ENCODE measurements at places on chromosomes 4 and X.

DNA sequence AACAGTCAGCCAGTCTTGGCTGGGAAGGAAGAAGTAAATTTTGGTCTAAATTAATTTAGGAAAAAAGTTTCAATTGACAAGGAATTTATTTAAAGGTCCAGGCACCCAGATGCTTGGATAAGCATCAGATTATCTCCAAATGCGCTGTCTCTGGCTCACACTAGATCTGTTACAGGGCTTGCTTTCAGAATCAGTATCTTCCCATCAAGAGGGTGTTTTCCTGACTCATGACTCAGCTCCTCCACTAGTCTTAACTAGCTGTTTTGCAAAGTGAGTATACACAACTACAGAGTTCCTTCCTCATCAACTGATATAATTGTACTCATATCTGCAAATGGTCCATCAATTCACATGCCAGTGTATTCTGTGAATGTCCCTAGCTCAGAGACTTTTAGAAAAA lies 482.1 kb upstream of the CPEB2 start:
- DNase-seq, result no peak

DNA sequence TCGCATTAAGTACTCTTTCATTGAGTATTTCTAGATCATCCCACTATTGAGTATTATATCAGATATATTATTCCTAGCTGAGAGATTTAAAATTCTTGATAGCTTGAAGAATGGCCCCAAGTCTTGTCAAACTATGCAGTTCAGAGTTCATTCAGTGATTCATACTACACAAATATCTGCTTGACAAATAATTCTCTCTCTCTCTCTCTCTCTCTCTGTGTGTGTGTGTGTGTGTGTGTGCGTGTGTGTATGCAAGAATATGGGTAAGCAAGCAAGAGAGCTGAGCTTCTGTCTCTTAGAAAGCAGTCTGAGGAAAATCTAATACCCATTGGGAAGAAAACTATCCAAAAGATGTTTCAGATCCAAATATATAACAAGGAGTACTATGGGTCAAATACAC lies 142.0 kb downstream of the SLC10A7 start:
- DNase-seq, result no peak

DNA sequence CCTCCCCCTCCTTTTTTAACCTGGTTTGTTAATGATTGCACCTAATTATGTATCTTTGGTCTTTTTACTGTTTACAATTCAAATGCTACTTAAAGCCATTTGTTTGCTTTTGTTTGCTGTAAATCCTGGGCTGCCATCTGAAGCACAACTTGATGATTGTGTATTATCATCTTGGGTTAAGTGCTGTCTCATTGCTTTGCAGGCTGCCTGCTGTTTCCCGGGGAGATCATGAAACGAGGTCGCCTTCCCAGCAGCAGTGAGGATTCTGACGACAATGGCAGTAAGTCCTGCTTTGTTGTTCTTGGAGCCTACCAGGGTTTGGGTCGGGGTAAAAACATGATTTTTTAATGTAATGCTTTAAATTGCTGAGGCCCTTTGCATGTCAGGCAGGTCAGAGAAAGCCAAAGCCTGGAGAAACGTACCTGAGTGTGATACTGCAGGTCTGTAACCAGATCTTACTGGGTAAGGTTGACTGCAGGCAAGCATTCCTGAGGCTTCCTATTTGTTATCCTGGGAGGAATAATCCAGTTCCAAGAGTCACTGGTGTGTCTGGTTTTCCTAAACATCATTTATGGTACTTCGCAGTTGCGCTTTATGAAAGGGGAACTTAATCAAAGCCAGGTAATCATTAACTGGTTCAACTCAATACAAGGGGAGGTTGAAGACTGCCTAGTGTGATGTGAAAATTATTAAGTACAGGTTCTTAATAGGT lies 22.2 kb downstream of the JADE1 start:
- DNase-seq, result no peak

DNA sequence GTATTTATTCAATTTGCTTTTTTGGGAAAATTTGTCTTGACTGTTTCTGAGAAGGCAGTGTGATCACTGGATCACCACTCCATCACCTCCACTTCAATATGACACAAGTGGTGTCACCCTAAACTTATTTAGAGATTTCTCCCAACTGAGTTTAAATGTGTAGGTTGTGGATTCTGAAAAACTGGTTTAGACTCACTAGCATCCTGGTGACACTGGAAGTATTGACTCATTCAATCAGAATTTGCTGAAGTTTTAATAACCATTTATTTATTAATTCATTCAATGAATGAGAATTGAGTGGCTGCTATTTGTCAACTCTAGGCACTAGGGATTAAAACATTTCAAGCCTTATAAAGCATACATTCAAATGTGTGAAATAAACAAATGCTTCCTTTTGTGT lies 819.1 kb upstream of the EPHA5 start:
- no peak for DNase-seq

GRCh38 chr4:87316961-87317360 lies 5.7 kb downstream of the HSD17B13 start:
- DNase-seq, result no peak

- DNase-seq, result no peak
Observed at GRCh38 chr4:111501946-111502345, 643.3 kb upstream of the FAM241A start.

GRCh38 chr4:105679186-105679585 lies 29.3 kb downstream of the INTS12 start:
- no peak for DNase-seq

DNA sequence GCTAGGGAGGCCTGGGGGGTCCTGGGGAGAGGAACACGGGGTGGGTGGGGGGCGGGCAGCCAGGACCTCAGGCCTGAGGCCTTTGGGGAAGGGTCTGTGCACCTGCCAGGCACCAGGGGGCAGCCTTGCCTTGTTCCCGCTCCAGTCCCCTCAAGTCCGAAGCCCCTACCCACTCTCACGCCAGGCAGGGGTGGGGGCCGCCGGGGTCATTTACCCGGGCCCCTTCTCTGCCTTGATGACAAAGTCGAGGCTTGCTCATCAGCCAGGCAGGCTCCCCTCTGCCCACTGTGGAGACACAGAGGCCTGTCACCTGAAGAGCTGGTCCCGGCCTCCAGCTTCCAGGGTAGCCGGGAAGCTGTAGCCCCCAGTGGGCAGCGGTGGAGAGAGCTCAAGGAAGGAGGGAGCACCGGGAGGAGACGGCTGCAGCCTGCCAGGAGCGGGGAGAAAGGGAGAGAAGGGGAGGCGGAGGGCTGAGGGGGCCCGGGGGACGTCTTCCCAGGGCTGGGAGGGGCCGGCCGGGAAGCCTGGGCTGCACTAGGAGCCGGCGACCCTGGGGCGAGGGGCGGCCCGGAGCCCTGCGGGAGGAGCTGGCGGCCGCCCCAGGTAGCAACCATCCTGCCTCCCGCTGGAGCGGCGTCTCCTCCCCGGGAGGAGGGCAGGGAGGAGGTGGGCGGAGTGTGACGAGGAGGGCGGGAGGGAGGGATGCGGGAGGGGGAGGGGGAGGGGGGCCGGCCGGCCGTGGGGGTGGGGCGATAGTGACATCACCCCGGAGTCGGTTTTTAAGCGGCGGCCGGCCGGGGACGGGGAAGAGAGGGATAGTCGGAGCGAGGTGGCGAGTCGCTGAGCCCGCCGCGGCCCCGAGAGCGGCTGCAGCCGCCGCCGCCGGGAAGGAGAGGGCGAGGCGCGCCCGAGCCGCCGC lies at the start of gene SLC6A8:
TSS of gene SLC6A8 (plus strand) at position 806 of the 919 bp plus-strand sequence. CDS start 649 bp downstream, outside the sequence.
- peak; percentile 56 for DNase-seq

- no peak for DNase-seq
Observed at GRCh38 chrX:66384722-66385121, 220.7 kb downstream of the HEPH start.

DNA sequence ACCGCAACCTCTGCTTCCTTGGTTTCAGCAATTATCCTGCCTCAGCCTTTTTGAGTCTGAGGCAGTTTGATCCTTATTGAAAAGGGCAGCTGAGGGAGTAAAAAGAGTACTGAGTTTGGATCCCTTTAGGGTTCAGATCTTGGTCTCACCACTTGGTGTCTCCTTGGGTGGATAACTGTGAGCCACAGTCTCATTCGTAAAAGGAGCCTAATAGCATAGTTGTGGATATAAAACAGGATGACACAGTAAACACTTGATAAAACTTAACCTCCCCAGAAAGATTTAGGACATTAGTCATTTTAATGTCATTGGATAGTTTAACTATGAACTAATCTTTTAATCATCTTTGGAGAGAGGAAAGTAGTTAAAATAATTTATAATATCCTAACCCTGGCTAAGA lies 173.0 kb downstream of the ANK2 start:
- no peak for DNase-seq

DNA sequence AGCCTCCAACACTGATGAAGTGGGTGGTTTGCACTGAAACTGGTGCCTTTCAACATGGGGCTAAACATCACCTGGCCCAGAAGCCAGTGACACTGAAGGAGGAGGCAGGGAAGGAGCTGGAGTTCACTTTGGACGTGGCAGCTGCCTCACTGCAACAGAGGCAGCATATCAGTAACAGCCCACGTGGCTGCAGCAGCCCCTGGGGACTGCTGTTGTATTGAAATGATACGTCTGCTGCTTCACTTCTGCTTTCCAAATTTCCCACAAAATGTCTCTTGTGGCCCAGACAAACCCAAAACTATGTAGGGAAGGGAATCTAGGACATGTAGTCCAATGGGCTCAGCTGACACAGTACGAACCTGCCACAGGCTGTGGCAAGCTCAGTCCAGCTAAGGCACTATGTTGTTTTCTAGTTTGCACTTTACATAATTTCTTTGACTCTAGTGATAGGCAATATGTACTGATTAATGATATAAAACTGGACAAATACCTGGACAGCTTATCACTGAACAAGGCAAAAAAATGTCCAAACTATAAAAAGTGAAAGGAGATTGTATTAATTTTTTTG lies 84.7 kb upstream of the RAPGEF2 start:
- DNase-seq, result no peak

GRCh38 chrX:115330498-115331168 lies 41.1 kb downstream of the LUZP4 start:
- DNase-seq, result peak; percentile 2

- DNase-seq, result no peak
Observed at GRCh38 chr4:130859991-130860390, 1764.0 kb downstream of the C4orf33 start.

- DNase-seq, result no peak
Observed at GRCh38 chr4:79576429-79576753, 168.4 kb upstream of the GK2 start.

GRCh38 chr4:99828477-99828876 lies 11.8 kb downstream of the DAPP1 start:
- DNase-seq, result no peak

DNA sequence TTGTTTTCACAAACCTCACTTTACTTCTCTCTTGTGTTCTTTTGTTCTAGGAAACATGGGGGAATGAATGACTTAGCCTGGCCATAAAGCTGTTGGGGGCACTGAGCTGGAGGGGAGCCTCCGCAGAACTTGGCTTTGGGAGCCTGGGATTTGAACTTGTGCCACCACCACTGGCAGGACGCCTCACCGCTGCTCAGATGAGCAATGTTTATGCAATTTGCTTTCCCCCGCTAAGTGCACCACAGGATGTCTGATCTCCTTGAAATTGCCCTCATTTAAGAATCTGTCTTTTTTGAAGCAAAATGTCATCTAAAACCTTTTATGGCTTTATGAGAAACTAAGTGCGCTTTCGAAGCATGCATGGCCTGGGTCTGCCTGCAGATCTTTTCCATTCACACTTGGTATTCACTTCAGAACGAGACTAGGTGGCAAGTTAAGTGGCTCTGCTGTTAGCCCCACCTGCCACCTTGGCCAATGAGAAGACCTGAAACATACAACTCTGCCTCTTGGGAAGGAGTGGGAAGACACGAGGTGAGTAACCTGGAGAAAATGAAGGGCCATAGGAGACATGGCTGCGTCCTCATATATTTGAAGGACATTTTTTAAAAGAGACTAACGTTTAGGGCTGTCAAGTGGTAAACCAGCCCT lies 119.3 kb downstream of the LDB2 start:
- no peak for DNase-seq

- no peak for DNase-seq
Observed at GRCh38 chr4:153137159-153137558, 67.1 kb upstream of the TRIM2 start.

DNA sequence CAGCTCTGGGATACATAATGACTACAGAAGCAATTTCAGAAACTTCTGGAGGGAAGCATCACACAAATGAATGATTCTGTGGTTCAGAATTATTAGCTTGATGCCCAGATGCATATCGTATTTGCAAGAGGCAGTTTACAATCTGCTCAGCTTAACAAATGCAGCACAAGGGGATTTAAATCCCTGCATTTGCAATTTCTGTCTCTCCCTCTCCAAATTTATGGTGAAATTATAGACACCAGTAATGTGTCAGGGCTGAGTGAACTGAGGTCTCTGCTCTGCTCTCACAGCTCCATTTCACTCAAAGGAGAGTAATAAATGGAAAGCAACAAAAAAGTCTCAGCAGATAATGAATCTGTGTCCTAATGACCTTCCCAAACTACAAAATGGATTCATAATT lies 80.2 kb downstream of the TMEM156 start:
- no peak for DNase-seq

DNA sequence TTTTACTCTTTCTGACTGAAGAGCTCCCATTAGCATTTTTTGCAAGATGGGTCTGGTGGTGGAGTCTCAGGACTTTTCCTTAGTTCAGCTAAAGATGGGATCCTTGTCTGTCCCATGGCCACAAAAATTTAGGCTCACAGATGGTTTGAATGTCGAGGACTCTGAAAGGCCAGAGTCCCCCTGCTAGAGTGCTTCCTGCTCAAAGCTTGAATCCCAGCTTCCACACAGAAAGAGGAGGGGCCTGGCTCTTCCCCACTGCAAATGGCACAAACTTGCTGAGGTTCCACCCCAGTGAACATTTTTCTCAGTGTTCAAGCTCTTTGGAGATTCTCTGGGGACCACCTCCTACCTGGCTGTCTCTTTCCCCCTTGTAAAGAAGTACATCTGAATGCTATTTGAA lies 64.7 kb upstream of the UGT2B15 start:
- no peak for DNase-seq

GRCh38 chrX:153816831-153817690 lies 13.3 kb downstream of the PDZD4 start:
- DNase-seq, result peak; percentile 48

DNA sequence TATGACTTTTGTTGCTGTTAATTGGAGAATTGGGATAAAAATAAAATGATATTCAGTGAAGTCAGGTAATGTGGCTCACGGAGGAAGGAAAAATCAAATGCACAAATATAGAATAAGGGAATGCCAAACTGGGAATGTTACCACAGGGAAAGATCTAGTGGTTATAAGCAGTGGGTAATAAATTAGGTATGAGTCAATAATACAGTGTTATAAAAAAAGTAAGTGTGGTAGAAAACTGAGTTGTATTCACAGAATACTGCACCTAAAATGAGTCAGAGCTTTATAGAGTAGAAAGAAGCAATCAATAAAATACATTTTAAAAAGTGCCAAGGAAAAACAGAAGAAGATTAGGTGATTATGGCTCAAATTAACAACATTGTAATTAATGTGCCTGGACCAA lies 34.5 kb downstream of the INTS12 start:
- DNase-seq, result no peak

DNA sequence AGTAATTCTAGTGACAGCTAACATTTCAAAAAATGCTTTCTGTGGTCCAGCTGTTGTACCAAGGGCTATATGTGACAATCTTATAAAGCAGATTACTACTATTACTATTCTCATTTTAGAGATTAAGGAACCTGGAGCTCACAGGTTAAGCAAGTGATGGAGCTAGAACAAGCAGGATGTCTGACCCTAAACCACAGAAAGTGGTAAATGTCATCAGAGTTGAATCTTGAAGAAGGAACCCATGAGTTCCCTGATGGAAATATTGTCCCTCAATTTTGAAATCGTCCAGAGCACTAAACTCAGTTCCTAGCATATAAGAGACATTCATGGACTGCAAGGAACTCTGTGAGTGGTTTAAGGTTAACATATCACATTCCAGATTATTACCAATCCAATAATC lies 214.0 kb downstream of the APBB2 start:
- DNase-seq, result no peak

- DNase-seq, result no peak
Observed at GRCh38 chrX:72031634-72032033, 100.1 kb downstream of the RTL5 start.

Data from CD4-positive, alpha-beta T cell treated with Interleukin-21 for 1 hour (primary cell).